D721Med (cell line): ENCODE measurements at places on chromosomes 5 and 9.

DNA sequence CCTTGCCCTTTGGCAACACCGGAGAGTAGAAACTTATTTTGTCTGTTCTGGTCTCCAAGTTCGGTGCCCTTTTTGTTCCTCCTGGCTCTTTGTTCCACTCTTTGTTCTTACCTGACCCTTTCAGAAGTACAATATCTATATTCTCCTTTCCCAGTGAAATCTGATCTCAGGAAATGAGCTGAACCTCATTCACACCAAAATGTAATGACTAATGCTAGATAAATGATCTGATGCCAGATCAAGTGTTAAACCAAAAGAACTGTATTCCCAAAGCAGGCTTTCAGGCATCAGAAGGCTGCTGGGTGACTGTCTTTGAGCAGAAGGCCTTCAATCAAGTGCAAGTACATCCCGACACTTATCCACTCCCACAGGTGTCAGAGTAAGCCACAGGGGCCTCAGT is 156.4 kb downstream of the SPOCK1 start:
- DNase-seq: no peak

GRCh38 chr5:68329554-68330255 is 114.1 kb downstream of the PIK3R1 start:
- no peak for DNase-seq

DNA sequence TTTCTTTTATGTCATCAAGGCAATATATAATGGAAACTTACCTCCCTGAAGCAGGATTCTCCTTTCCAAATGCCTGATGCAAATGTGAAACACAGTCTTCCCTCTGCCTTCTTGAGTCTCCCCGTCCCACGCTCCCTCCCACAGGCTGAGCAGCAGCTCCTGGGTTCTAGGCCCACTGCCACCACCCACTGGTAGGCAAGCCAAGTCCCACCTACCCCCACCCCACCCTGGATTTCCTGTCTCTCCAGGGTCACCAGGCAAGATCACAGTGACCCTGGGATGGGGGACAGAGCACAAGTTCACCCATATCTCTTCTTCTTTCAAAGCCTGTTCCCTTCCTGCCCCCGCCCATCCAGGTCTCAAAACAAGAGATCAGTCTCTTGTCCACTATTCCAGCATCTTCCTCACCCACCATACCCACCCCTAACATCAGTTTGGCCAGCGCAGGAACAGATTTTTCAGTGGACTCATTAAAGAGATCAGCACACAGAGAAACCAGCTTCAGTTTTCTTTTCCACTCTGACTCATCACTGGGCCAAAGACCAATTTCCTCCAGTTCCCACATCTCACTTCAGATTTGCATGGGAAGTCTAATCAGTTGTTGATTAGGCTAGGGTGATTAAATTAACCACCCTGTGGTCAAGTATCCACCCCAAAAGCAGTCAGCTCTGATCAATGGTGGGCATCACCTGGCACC is 151.5 kb downstream of the ACTL7B start:
- DNase-seq: no peak

- no peak for DNase-seq
Measured at GRCh38 chr5:59565551-59565950, 328.0 kb downstream of the PDE4D start.

GRCh38 chr9:134939836-134940235 is 22.1 kb upstream of the FCN1 start:
- DNase-seq: no peak

GRCh38 chr5:77635067-77635916 is 3.2 kb downstream of the OTP start:
- no peak for DNase-seq

DNA sequence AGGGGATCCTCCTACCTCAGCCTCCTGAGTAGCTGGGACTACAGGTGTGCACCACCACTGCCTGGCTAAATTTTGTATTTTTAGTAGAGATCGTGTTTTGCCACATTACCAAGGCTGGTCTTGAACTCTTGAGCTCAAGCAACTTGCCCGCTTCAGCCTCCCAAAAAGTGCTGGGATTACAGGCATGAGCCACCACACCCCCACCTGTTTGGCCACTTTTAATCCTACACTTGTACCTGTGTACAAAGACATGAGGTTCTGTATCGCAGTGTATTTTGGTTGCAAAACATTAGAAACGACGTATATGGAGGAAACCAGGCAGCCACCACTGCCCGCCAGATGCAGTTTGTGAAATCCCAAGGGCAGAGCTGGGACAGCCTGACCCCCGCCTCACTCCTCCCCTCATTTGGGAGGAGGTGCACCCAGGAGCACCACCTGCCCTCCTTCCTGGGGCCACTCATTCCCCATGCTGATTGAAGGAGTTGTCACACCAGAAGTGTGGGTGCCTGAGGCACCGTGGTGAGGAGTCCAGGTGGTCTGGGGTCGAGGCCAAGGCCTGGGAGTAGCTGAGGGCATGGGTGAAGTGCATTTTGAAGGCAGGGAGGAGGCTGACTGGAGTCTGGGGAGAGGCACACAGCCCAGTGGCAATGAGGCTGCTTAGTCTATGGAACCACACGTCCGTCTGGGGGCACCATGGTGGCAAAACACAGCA is 39.3 kb upstream of the OLFM1 start:
- DNase-seq: no peak

GRCh38 chr9:15231788-15232635 is 75.0 kb downstream of the TTC39B start:
- no peak for DNase-seq

DNA sequence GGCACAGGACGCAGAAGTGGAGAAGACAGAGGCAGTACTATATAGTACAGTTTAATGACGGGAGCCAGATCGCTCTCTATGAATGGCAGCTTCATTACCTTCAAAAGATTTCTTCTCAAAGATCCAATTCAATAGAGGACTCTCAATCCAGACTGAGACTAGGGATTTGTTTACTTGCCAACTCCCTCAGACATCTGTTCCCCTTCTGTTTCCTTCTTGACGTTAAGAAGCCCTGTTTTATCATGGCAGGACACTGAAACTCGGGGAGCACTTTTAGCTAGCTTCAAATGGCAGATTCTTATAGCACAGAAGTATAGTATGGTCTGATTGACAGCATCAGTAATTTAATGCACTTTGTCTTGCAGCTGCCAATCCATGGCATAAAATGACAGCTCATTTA is 747.3 kb upstream of the C9orf72 start:
- DNase-seq: no peak

- no peak for DNase-seq
Measured at GRCh38 chr5:14809369-14810155, 62.0 kb downstream of the ANKH start.

GRCh38 chr9:97936998-97937397 is 974 bp downstream of the HEMGN start:
- no peak for DNase-seq

- DNase-seq: no peak
Measured at GRCh38 chr5:158884827-158885518, 214.7 kb downstream of the EBF1 start.

DNA sequence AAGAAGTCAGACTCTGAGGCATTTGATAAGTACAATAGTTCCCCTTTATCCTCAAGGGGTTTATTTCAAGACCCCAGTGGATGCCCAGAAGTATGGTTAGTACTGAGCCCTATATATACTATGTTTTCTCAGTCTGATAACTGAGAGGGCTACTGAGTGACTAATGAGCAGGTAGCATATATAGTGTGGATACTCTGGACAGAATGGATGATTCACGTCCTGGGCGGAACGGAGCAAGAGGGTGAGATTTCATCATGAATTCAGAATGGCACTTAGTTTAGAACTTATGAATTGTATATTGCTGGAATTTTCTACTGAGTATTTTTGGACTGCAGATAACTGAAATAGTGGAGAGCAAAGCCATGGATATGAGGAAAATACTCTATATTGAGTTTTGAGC is 457.6 kb downstream of the PLK2 start:
- DNase-seq: no peak

DNA sequence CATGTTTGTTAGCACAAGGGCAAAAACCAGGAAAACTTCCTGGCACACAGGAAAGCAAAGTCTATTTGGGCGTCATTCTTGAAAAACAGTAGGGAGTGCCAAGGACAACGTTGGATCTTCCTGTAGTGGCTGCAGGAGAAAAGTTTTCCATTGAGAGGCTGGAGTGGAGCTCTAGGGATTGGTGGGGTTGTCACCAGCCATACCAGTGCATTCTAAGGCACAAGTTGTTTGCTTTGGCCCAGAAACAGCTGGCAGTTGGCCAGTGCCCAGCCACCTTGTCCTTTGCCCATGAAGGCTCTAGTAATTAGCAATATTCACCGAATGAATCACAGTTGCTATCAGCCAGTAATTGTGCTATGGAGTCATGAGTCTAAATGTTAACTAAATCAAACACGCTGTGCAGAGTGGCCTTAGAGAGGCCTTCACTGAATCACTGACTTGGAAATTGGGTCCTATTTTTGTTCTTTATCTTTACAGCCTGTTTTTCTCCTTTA is 26.4 kb downstream of the TNFSF15 start:
- no peak for DNase-seq

GRCh38 chr5:72479921-72480320 is 27.3 kb downstream of the ZNF366 start:
- DNase-seq: no peak

DNA sequence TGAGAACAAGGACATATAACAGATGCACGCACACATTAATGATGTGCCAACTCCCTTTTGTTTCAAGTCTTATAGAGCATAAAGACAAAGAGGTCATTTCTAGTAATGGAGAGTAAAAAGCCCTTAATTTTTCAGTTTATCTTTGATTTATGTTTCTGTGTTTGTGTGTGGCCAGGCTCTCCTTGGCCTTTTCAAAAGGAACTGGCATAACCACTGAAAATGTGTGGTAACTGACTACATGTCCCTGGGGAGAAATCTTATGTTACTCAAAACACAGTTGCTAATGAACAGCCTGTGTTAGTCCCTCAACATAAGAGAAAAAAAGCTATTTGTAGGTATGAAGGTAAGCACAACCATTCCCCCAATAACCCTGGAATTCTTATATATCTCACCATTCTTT is 47.6 kb upstream of the SHOC1 start:
- DNase-seq: no peak

DNA sequence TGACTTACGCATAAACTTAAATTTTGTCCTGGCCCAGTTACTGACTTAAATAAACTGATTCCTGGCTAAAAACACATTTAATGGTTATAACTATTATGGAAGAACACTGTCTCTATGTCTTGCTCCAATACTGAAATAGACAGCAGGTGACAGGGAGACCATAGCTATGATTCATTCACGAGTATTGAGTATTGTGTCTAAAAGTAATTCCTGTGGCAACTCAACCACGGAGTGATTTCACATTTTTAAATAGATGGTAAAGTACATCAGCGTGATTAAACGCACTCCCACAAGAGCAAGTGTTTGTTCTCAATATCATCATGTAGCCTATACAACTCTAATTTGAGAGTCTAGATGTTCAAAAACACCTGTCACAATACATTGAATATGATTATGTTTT is 35.9 kb upstream of the PCSK1 start:
- DNase-seq: no peak

DNA sequence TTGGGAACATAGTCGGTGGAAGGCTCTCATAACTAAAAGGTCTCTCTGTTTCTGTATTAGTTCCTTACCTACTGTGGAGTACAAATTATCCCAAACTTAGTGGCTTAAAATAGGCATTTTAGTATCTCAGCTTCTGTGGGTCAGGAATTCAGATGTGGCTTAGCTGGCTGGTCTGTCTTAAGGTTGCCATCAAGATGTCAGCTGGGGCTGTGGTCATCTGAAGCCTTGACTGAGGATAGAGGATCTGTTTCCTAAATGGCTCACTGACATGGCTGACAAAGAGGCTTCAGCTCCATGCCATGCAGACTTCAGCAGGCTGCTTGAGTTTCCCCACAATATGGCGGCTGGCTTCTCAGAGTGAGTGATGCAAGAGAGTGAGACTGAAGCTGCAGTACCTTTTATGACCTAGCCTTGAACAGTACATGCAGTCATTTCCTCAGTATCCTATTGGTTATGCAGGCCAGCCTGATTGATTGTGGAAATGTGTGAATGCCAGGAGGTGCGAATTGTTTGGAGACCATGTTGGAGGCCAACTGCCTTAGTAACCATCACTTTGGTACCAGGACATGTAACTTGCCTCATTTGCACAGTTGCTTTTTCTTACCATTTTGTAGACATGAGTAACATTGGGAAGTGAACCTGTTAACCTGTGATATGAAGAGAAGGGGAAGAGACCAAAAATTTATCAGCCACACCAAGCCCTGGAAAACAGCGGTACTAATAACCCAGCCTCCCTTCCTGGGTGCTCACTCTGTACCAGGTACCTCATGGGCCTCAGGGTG is 152.8 kb upstream of the IER5L start:
- no peak for DNase-seq

DNA sequence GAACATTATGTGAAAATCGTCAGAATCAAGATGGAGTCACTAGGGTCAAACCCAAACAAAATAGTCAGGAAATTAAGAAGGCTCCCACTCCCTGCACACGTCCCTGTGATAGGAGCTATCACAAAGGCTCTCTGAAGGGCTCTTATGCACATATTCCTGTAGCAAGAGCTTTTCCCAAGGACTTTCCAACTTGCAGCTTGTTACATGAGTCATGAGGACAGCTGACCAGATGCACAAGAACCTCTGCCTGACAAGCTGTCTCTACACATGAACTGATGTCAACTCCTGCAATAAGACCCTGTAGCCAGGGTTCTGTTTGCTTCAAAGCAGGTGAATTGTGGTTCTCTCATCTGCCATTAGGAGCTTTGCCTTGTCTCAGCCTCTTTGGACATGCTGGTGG is 122.4 kb downstream of the OLFM1 start:
- DNase-seq: no peak

- no peak for DNase-seq
Measured at GRCh38 chr9:124584631-124585030, 77.4 kb upstream of the NR5A1 start.

GRCh38 chr9:112496074-112496722 is 9.6 kb downstream of the KIAA1958 start:
- no peak for DNase-seq

- no peak for DNase-seq
Measured at GRCh38 chr5:2740051-2740875, 11.2 kb downstream of the IRX2 start.

DNA sequence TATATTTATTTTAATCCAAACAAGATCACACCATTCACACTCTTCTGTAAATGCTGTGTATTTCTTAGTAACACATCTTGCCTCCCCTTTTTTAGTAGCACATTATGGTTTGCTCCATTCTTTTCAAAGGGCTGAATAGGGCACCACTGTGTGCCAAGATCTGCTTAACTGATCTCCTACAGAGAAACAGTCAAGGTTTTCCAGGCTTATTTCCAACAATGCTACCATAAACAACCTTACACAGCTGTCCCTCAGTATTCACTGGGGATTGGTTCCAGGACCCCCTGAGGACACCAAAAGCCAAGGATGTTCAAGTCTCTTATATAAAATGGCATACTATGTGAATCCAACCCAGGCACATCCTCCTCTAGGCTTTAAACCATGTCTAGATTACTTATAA is 16.5 kb downstream of the GOLM1 start:
- no peak for DNase-seq
